ENCODE measurements at places on chromosomes 5 and 9. TPM values are rescaled to one million over a fixed set of nuclear protein-coding genes. Genes with fewer than 3 reads are reported as not detected.

SLC6A19 gene
- not detected for total RNA-seq

- H3K27me3 ChIP-seq: no peaks in the 10 kb centered on the region
- H3K4me3 ChIP-seq: no peak overlapping the region
- H3K27ac ChIP-seq: no peak overlapping the region
- no peak for DNase-seq
- H3K4me1 ChIP-seq: peaks cover 39% of the 10 kb centered on the region
- peaks cover 25% of the 10 kb centered on the region for H3K36me3 ChIP-seq
Measured at GRCh38 chr5:75710637-75711036, 6.6 kb downstream of the POC5 start.

DNA sequence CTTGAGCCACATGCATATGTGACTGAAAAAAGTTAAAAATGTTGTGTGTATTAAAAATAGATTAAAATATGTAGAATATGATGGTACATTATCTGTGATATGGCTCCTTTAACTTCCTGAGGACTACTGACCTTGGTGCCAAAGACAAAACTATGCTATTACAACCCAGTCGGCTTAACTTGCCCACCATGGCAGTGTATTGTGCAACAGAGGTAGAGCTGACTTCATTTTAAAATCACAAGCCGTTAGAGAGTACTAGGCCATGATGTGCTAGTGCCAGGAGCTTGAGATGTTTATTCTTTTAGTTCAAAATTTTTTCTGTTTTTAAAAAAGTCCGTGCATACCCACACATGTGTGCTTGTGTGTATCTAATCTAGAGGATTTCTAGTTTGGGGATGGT is 46.3 kb downstream of the NAA35 start:
- H3K27me3 ChIP-seq: no peaks in the 10 kb centered on the region
- peaks cover 55% of the 10 kb centered on the region for H3K36me3 ChIP-seq
- no peak for DNase-seq
- H3K4me1 ChIP-seq: peaks cover 7% of the 10 kb centered on the region
- H3K4me3 ChIP-seq: no peak overlapping the region

DNA sequence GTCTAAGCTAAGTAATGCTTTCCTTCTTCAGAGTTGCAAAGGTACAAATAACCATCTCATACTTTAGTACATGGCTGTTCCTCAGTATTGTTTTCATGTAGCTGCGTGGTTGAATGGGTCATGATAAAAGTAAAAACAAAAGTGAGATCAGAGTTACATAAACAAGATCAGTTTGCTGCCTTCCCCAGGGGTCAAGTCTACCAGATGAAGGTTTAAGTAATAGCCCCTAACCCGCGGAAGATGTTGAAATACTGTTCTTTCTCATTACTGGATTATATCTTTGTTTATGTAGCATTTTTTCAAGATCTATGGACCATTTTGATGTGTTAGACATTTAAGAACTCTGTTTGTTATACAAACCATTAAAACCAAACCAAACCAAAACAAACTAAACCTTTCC is 34.1 kb upstream of the ARRDC3 start:
- peaks cover 4% of the 10 kb centered on the region for H3K4me1 ChIP-seq
- DNase-seq: no peak
- no peaks in the 10 kb centered on the region for H3K36me3 ChIP-seq
- no peak overlapping the region for H3K27ac ChIP-seq
- H3K27me3 ChIP-seq: peaks cover 13% of the 10 kb centered on the region

DNA sequence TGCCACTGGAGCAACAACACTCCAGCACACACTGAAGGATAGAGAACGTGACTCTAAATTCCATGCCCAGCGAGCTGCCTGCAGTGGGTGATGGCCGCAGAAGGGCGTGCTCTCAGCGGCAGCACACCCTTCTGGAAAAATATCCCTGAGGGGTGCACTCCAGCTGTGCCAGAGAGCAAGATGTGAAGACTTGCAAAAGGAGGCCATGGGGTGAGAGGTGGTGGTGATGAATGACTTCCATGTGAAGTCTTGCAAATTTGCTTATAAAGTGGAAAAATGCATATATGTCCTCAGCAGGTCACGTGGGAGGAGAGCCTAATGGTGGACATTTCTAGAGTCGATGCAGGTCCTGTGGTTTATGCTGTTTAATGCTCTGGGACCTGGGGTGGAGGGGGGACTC is 39.8 kb upstream of the COL5A1 start:
- H3K4me1 ChIP-seq: no peaks in the 10 kb centered on the region
- no peaks in the 10 kb centered on the region for H3K27me3 ChIP-seq
- no peaks in the 10 kb centered on the region for H3K36me3 ChIP-seq
- H3K27ac ChIP-seq: no peak overlapping the region

DNA sequence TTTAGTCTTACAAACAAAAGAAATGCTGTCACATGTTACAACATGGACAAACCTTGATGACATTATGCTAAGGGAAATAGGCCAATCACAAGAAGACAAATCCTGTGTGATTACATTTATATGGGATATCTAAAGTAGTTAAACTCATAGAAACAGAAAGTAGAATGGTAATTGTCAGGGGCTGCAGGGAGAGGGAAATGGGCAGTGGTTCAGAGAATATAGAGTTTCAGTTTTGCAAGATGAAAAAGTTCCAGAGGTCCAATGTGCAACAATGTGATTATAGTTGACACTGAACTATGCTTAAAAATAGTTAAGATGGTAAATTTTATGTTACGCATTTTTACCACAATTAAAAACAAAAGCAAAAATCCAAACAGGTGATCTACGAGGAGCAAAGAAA is 265.5 kb downstream of the NDUFS4 start:
- H3K36me3 ChIP-seq: no peaks in the 10 kb centered on the region
- DNase-seq: no peak

Measured in activated T-helper 1 cell treated with anti-CD3 and anti-CD28 coated beads, Interleukin-12 subunit alpha, Interleukin-12 subunit beta, Interleukin-2, Interleukin-4 antibody, amounts not matched to agents 30 ng/mL and 10 ng/mL and 1 ng/mL, durations not matched to agents 14 hours and 24 hours and 36 hours (primary cell).